SK-N-SH (cell line): ENCODE measurements at places on chromosomes 3 and 15. TPM values are rescaled to one million over a fixed set of nuclear protein-coding genes. Genes with fewer than 3 reads are reported as not detected.

GRCh38 chr3:168988853-168989252 lies 674.7 kb downstream of the MECOM start:
- H3K36me3 ChIP-seq, result no peaks in the 10 kb centered on the region
- no peak overlapping the region for H3K27ac ChIP-seq
- no peaks in the 10 kb centered on the region for H3K27me3 ChIP-seq
- no peaks in the 10 kb centered on the region for H3K4me1 ChIP-seq

Gene ITIH3
- polyA plus RNA-seq, result 4.3 and 5.3 TPM in 2 replicates

GRCh38 chr15:76073554-76073953 lies 13.8 kb downstream of the TMEM266 start:
- no peak for DNase-seq
- H3K4me3 ChIP-seq, result no peak overlapping the region
- no peak overlapping the region for H3K27ac ChIP-seq
- H3K27me3 ChIP-seq, result no peaks in the 10 kb centered on the region; the same call in 1 of the 2 replicates
- H3K36me3 ChIP-seq, result no peaks in the 10 kb centered on the region

Gene BFSP2
- polyA plus RNA-seq, result not detected in 2 replicates

Gene KLHL40
- not detected in 2 replicates for polyA plus RNA-seq

- peak overlapping the region; percentile 47 for H3K27ac ChIP-seq
- peaks cover 5% of the 10 kb centered on the region; the same call in 1 of the 2 replicates for H3K36me3 ChIP-seq
- H3K27me3 ChIP-seq, result no peaks in the 10 kb centered on the region
- no peaks in the 10 kb centered on the region for H3K4me1 ChIP-seq
- H3K4me3 ChIP-seq, result no peak overlapping the region
- no peak for DNase-seq
Observed at GRCh38 chr3:101643861-101644613, 32.9 kb downstream of the ZBTB11 start.

DNA sequence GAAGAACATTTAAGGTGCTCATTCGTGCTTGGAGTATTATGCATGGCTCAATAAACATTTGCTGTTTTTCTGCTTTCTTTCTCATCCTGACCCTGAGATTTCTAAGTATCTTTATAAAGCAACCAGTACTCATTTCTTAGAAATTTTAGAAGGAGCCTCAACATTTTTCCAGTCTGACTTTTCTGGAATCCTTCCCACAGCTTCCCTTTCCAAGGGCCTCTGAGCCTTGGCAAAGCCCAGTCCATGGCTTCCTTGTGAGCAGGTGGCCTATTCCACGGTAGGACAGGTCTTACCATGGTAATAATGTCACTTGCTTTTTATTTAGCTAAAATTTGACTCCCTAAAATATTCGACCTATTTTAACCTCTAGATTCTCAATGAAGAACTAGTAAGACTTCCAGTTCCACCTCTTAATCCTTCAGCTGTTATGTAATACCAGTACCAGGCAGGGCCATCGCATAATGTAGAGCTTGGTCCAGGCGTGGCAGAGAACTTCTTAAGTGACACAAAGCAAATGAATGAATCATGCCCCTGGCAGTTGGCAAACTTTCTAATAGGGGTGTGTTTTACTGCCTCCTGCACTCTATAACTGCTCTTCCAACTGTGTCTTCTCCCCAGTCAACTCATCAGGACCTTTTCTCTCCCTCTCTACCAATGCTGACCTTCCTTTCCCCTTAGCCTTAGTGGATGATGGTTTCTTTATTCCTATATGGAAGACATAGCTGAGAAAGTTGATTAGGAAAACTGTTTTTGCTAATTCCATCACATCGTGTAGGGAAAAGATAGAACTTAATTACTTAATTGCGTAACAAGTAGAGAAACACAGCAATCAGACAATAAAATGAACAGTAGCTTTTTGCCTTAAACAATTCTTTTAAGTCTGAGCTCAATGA lies 894 bp upstream of the TM4SF4 start:
- H3K4me1 ChIP-seq, result peaks cover 23% of the 10 kb centered on the region
- DNase-seq, result no peak
- no peaks in the 10 kb centered on the region for H3K36me3 ChIP-seq
- H3K27ac ChIP-seq, result peak overlapping the region; percentile 60
- H3K27me3 ChIP-seq, result no peaks in the 10 kb centered on the region

Gene GOLGA6B
- 0.03 TPM in 1 of 2 replicates, not detected in the other for polyA plus RNA-seq

GRCh38 chr3:193688834-193689714 lies 96.1 kb downstream of the OPA1 start:
- no peak overlapping the region for H3K4me3 ChIP-seq
- H3K4me1 ChIP-seq, result no peaks in the 10 kb centered on the region
- H3K27me3 ChIP-seq, result no peaks in the 10 kb centered on the region
- no peak for DNase-seq
- peaks cover 31% of the 10 kb centered on the region for H3K36me3 ChIP-seq
- no peak overlapping the region for H3K27ac ChIP-seq

Gene CRYBG3
- 2.4 and 2.8 TPM in 2 replicates for polyA plus RNA-seq
